ENCODE measurements at places on chromosomes 13 and 19.

DNA sequence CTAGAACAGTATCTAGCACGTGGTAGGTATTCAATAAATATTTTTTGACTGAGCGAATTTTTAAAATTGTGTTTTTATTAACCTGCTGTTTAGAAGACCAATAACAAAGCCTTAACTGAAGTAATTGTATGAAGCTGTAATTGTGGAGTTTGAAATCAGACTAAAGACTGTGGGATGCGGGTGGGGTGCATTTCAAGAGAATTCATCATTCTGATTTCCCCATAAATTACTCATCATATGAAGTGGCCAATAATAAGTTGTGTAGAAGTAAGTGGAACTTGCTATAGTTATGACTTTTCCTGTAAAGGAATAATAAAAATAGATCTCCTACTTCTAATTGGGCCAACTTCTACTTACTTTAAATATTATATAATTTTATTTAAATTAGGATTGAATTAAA is 449.3 kb downstream of the PCDH9 start:
- DNase-seq: no peak

DNA sequence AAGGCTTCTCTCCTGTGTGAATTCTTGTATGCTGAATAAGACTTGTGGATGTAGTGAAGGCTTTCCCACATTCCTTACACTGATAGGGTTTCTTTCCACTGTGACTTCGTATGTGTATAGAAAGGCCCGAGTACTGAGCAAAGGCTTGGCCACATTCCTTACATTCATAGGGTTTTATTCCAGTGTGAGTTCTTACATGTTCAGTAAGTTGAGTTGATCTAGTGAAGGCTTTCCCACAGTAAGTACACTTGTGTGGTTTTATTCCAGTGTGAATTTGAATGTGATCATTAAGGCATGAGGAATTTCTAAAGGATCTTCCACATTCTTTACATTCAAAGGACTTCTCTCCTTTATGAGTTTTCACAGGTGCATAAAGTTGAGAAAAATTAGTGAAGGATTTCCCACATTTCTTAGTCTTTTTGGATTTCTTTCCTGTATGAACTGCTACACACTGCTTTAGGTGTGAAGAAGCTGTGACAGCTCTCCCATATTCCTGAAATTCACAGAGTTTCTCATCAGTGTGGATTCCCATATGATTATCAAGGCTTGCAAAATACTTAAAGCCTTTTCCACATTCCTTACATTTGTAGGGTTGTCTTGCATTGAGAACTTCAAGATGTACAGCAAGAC is 10.4 kb downstream of the ZNF561 start:
- no peak for DNase-seq

DNA sequence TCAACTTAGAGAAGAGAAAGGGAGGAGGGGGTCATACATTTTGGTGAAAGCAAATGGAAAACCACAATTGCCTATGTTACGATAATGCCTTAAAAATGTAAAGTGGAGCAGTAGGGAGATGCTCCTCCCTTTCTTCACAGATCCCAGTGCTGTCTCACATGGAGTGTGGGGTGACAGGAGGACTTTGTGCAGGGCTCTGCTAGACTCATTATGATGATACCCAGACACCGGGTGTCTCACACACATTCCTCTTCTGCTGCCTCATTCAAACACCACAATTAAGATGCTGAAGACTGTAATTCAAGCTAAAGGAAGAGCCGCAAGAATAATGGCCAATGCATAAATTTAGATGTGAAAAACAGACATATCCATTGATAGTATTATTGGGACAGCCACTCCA is 150.6 kb downstream of the LHFPL6 start:
- DNase-seq: no peak

DNA sequence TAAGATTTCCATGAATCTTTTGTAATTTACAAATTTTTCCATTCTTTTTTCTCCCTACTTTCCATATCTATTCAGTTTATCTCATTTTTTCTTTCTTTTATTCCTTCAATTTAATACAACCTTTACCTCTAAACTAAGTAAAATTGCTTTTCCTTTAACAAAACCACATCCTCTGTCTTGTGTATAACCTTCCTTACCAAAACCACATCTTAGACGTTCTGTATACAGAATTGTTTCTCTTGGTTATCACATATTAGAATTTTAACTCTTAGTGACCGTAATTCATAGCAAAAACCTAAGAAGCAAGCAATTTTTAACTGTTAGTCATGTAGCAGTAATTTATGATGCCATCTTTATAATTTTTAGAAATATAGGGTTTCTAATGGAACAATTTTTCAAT is 15.0 kb downstream of the PPP5C start:
- DNase-seq: no peak
